ENCODE measurements at places on chromosomes 4 and X.

- DNase-seq: peak; percentile 82
Observed at GRCh38 chrX:48540028-48540375, 488 bp downstream of the TBC1D25 start.

DNA sequence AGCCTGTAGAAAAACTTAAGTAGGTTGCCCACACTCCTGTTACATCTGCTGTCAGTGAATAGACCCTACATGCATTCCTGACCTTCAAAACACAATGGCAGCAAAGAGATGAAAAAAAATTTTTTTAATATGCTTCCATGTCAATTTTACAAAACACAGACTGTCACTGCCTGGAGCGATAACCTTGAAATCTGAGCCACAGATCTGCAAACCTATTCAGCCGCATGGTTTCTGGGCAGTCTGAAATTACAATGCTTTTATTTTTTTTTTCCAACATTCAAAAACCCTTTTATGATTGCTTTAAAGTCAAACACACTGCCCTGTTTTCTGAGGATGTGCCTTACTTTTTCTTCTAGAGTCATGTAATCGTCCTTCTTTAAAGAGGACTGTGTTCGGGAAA lies 264.9 kb upstream of the PUDP start:
- no peak for DNase-seq

GRCh38 chrX:19063030-19063429 lies 59.2 kb downstream of the ADGRG2 start:
- DNase-seq: no peak

DNA sequence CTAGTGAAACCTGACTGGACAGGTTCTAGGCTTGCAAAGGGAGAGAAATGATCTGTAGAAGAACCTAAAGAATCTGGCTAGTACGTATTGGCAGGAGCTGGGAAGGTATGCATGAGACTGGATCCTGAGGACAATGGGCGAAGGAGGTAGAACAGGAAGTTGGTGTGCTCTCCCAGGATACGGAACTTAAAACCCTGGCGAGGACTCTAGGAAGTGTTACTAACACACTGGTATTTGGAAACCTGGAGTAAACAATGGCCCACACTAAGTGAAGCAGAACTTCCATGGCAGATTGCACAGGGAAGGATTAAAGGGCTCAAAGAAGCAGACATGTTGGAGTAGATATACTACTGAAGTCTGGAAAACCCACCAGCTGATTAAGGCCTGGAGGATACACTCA lies 9.1 kb downstream of the SYN1 start:
- DNase-seq: no peak

DNA sequence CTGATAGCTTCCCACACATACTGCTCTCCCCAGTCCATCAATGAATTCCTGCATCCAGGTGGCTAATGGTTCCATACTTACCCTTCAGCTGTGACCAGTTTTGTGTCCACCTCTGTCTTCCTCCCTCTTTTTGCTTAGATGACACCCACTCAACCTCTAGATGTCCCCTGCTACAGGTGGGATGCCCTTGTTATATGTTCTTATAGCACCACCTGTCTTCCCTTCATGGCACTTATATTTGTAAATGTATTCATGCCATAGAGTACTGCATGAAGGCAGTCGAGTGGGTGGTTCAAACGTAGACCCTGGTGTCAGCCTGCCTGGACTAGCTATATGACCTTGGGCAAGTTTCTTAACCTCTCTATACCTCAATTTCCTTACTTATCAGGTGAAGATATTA lies 6.5 kb upstream of the USP46 start:
- no peak for DNase-seq

- no peak for DNase-seq
Observed at GRCh38 chr4:10647846-10648245, 36.7 kb downstream of the CLNK start.

GRCh38 chr4:128483041-128483440 lies 195.4 kb upstream of the PGRMC2 start:
- DNase-seq: no peak

- DNase-seq: no peak
Observed at GRCh38 chrX:127570276-127570675, 481.9 kb downstream of the ACTRT1 start.

GRCh38 chr4:169485791-169486742 lies 126.3 kb downstream of the NEK1 start:
- no peak for DNase-seq

- no peak for DNase-seq
Observed at GRCh38 chr4:44638091-44638490, 13.3 kb downstream of the YIPF7 start.

- DNase-seq: no peak
Observed at GRCh38 chr4:8266088-8266487, 3.5 kb upstream of the HTRA3 start.

Data from activated effector memory CD4-positive, alpha-beta T cell treated with anti-CD3 and anti-CD28 coated beads, Interleukin-2, amount 50 U/mL, for 16 hours (primary cell).